Thyroid gland (tissue), 4 donors: ENCODE measurements at places on chromosomes 2 and 18.

DNA sequence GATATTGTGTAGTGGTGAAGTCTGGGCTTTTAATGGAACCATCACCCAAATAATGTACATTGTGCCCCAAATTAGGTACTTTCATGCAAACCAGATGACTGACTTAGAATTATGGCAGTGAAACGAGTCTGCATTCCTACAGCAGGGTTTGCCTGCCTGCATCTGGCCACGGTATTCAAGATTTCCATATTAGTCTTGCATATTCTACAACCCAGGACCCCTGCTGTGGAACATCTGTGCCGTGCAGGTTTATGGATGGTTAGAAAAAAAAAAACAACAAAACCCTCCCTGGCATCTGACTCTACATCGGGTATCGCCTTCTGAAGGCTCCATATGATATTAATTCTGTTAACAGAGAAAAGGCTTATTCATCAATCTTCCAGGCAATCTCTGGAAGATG is 394.8 kb downstream of the DCDC2C start:
- no peak for DNase-seq

DNA sequence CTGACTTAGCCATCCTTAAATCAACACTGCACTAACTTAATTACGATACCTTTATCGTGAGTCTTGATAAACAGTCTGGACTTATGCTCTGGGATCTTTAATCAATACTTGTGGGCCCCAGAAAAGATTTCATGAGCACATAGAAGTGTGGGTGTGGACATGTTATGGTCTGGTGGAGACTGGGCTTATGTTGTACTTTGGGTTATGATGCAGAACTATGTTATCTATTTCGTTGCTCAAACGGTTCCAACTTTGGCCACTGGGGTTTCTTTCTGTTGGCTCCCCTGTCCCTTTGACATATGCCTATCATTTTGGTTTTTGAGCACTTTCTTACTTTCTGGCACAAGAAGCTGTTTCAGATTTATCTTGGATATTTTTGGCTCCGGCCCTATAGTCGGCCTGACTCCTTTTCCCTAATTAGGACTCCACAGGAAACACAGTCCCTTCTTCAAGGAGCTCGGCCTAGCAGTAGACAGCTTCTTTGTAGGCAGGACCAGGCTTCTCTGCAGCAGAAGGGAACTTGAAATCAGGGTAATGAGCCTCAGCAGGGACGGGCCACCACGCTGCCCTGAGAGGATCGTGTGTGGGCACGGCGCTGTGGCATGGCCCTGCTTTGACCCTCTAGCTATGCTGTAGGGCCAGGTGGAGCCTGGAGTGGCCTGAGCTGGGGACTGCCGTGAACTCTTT is 54.6 kb upstream of the TXNDC2 start:
- DNase-seq = peak; percentile 19

DNA sequence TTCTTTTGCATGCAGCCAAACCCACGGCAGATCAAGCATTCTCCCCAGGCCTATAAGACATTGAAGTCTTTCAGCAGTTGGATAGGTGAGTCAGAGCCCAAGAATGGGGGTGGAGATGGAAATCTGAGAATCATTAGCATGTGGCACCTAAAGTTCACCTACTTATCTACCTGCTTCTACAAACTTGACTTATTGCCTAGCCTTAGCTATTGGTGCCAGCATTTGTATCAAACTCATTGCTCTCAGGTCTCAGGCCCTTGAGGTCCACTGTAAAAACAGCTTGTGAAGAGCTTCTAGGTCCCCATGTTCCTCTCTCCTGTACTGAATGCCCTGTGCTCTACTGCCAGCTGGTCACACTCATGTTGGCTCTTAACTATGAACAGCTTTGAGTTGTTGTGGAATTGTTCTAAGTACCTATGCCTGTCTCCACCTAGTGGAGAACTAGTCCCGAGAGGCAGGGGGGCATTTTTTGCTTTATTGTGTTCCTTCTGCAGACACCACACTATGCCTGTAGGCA is 278.4 kb upstream of the SPRED2 start:
- peak; percentile 75 for DNase-seq

- DNase-seq = peak; percentile 2
These were observed 612 bp downstream of the DIPK1C start for GRCh38 chr18:74456349-74457042.

- DNase-seq = no peak
These were observed 266.3 kb upstream of the AGAP1 start for GRCh38 chr2:235227590-235227989.

GRCh38 chr2:145289946-145290345 is 770.0 kb upstream of the ZEB2 start:
- no peak for DNase-seq

GRCh38 chr2:194100201-194100600 is 1556.8 kb upstream of the SLC39A10 start:
- DNase-seq = no peak

GRCh38 chr2:241014764-241015163 is 16.3 kb downstream of the SNED1 start:
- DNase-seq = no peak

GRCh38 chr18:74142252-74142651 is 5.4 kb downstream of the FBXO15 start:
- no peak for DNase-seq

DNA sequence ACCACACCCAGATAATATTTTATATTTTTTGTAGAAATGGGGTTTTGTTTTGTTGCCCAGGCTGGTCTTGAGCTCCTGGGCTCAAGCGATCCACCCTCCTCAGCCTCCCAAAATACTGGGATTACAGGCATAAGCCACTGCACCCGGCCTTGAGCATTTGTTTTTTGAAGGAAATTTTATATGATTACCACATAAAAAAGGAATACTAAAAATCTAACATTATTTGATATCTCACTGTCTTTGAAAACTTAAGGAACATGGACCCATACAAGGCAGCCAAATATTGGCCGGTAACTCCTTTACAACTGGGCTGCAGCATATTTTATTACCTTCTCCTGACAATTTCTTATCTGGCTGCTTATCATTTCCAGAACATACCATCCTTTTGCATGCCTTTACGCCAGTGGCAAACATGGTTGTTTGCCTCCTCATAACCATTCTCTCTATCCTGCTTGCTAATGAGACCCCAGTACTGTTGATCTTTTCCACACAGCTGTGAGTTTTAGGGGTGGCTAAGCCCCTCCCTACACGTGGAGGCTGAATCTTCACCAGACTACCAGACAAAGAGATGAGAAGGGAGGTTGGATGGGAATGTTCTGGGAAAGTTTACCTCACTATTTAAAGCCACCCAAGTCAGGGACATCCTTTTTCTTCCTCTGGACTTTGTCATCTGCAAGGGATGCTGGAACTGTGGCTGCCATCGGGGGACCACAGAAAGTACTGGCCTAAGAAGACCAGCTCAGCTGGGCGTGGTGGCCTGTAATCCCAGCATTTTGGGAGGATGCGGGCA is 157.5 kb downstream of the TGIF1 start:
- no peak for DNase-seq

DNA sequence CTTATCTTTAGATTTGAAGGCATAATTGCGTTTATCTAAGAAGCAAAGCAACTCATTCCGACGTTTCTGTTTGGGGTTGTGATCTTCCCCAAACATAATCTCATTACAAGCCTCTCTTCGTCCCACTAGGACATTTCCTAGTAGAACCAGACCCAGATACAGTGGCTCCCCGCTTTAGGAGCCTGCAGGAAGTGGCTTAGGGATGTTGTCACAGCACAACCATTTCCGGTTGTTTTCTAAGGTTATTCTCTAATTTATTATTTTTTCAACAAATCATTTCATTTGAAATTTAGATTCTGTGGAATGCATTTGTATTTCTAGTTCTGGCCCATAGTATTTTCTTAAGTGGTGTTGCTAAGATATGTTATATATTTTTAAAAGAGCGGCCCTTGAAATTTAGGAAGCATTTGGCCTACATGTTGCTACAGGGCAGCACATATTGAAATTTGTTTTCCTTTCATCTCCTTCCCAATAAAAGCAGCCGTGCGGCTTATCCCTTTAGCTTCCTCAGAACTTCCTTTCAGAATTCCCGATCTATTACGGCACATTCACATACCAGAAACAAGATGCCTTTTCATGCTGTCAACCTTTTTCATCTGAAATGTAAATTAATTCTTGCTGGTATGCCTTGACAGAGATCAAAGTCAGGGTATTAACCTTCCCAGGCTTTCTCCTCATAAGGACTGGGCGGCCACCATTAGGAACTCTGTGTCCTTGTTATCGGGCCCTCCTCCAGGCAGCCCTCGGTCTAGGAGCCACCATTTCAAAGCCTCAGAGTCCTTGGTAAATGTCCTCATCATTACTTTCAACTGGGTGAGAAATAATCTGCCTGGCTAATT is 210.9 kb upstream of the SP5 start:
- no peak for DNase-seq

DNA sequence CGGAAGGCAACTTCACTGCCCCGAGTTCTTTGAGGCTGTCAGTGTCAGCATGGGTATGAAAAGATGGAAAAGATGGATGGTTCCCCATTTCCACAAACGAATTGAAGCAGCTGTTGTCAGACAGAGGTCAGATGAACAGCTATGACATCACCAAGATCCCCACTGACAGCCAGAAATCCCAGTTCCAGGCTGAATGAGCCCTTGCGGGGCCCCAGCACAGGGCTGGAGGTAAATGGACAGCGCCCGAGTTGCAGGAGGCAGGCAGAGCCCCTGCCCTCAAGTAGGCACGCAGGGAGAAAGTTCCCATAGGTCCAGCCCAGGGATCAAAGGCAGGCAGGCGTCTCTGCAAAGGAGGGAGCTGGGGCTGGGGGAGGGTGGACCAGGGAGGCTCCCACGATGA is 169.5 kb upstream of the AGAP1 start:
- DNase-seq = no peak

DNA sequence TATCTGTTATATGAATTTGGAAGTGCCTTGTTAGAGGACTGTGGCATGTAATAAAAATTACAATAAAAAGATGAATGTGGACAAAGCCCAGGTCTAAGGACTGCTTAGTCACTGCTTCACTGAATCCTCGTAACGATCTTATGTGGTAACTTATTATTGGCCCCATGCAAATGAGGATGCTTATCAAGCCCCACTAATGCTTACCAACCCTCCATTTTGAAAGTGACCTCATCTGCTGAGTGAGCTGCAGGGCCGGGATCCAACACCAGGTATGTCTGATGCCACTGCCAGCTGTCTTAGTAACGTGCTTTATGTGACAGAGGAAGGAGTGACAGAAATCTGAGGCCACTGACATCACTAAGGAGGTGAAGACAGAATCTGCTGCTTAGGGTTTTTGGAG is 65.3 kb upstream of the CCDC85A start:
- DNase-seq = no peak

GRCh38 chr18:11736656-11737055 is 47.6 kb downstream of the GNAL start:
- no peak for DNase-seq

- DNase-seq = no peak
These were observed 65.4 kb upstream of the VRK2 start for GRCh38 chr2:57981083-57981768.

DNA sequence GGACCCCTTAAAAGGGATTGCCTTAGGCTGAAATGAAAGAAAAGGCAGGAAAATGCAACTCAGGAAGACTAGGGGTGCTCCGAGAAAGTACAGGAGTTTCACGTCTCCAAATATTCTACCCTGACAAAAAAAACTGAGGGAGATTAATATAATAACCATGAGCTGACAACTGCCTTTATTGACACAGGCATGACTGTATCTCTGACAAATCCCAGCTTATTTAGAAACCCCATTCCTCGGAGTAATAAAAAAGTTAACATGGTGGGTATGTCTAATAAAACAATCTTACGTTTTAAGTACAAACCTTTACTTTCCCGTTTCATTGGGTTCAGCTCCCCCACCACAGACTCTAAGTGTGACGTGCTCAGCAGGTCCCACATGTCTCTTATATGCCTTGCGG is 7.9 kb upstream of the RBFA start:
- no peak for DNase-seq

DNA sequence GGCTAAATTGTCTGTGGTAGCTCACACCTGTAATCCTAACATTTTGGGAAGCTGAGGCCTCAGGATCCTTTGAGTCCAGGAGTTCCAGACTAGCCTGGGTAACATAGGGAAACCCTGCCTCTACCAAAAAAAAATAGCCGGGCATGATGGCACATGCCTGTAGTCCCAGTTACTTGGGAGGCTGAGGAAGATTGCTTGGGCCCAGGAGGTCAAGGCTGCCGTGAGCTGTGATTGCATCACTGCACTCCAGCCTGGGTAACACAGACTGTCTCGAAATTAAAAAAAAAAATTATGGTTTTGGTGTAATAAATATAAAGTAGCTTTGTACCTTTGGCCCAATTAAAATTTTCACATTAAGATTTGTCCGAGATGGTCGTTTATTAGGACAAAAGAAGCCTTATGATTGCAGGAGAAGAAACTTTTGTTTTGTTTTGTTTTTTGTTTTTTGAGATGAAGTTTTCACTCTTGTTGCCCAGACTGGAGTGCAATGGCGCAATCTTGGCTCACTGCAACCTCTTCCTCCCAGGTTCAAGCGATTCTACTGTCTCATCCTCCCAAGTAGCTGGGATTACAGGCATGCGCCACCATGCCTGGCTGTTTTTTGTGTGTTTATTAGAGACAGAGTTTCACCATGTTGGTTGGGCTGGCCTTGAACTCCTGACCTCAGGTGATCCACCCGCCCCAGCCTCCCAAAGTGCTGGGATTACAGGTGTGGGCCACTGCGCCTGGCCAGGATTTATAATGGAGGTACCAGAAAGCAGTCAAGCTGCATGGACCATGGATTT is 4.1 kb downstream of the MTA3 start:
- DNase-seq = no peak

GRCh38 chr2:37575780-37576179 is 95.7 kb downstream of the CDC42EP3 start:
- no peak for DNase-seq

DNA sequence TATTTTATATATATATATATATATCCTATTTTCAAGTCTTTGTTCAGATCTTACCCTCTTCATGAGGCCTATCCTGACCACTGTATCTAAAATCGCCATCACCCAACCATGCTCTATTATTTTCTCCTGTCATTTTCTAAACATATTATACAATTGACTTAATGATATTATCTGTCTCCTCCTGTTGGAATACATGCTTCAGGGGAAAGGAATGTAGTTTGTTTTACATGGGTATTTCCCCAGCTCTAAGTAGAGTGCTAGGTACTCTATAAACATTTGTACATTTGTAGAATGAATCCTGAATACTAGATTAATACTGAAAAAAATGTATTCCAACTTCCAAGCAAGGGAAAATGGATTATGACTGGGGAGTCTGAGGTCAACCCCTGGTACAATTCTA is 26.2 kb downstream of the TTC21B start:
- DNase-seq = no peak

DNA sequence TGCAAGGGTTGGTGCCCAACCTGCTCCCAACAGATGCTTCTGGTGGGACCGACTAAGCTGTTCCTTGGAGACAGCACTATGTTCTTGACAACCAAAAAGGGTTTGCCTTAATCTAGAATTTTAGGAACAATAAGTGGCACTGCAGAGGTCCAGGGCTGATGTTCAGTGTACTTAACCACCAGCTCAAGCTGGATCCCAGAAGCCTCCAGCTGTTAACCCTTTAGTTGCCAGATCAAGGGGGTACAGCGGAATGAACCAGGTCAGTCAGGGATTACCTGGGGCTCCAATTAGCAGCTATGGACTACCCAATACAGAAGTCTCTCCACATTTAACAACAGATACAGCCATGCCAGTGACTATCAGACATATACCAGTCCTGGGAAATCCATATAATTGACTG is 3.5 kb downstream of the GPR75 start:
- no peak for DNase-seq
